ENCODE measurements at places on chromosomes 2 and 18. TPM values are rescaled to one million over a fixed set of nuclear protein-coding genes. Genes with fewer than 3 reads are reported as not detected.

Gene FIGN
- total RNA-seq: 9.2 TPM

Gene TEX44
- total RNA-seq: not detected

Gene COLEC12
- 0.12 TPM for total RNA-seq

Gene STPG4
- not detected for total RNA-seq

Gene SP100
- 24.2 TPM for total RNA-seq

Gene CHAC2
- 2.5 TPM for total RNA-seq

Gene ARL4C
- total RNA-seq: 1.4 TPM

Gene REG3G
- not detected for total RNA-seq

Gene POTEC
- total RNA-seq: not detected

Gene WDR75
- 9.1 TPM for total RNA-seq

Gene FAM168B
- total RNA-seq: 33.9 TPM

Gene CFAP210
- not detected for total RNA-seq

Gene NYAP2
- not detected for total RNA-seq

Gene MTIF2
- total RNA-seq: 18.3 TPM

Gene ARHGAP15
- 6.8 TPM for total RNA-seq

Gene PNO1
- 4.7 TPM for total RNA-seq

Gene IL1B
- 0.49 TPM for total RNA-seq

Gene DTNA
- 24.5 TPM for total RNA-seq

Gene SLC9A2
- total RNA-seq: 0.06 TPM

Gene CCNT2
- 19.1 TPM for total RNA-seq

Gene SERPINB4
- not detected for total RNA-seq

Gene ALK
- total RNA-seq: 0.04 TPM

Gene DSG3
- not detected for total RNA-seq

Gene TBR1
- total RNA-seq: not detected

Gene GKN1
- not detected for total RNA-seq

Gene DCC
- total RNA-seq: not detected

Gene IGFBP5
- total RNA-seq: 33.7 TPM

Gene AGXT
- 1,366 TPM for total RNA-seq

Gene EML6
- total RNA-seq: 0.82 TPM

Gene APLF
- 1.7 TPM for total RNA-seq

Gene CPLX4
- not detected for total RNA-seq

Gene MEP1B
- 1.7 TPM for total RNA-seq

Gene SCG2
- not detected for total RNA-seq

Gene SERPINB13
- not detected for total RNA-seq

Gene NEU2
- total RNA-seq: not detected

Gene MTERF4
- 12.1 TPM for total RNA-seq

Gene SS18
- 46.0 TPM for total RNA-seq

Gene RAD51AP2
- total RNA-seq: 0.12 TPM

Gene DSG1
- 0.43 TPM for total RNA-seq

Gene EMX1
- total RNA-seq: not detected

Gene C2orf66
- not detected for total RNA-seq

Gene ANKRD44
- total RNA-seq: 7.9 TPM

Gene MDH1B
- 0.11 TPM for total RNA-seq

Gene MC5R
- not detected for total RNA-seq

Gene MAP2
- total RNA-seq: 2.2 TPM

Gene MTCL1
- total RNA-seq: 3.3 TPM

Gene CHRNG
- not detected for total RNA-seq

Gene SERPINB10
- total RNA-seq: not detected

Gene SERPINB7
- not detected for total RNA-seq

Gene PARD3B
- total RNA-seq: 8.6 TPM

Gene GRB14
- total RNA-seq: 44.1 TPM

Gene YWHAQ
- total RNA-seq: 105 TPM
